ENCODE measurements at places on chromosomes 1 and 21. TPM values are rescaled to one million over a fixed set of nuclear protein-coding genes. Genes with fewer than 3 reads are reported as not detected.

OXCT2 gene
- not detected for polyA plus RNA-seq

ILDR2 gene
- polyA plus RNA-seq, result not detected

KRTAP12-2 gene
- polyA plus RNA-seq, result not detected

ZFP69B gene
- not detected for polyA plus RNA-seq

OR2T6 gene
- polyA plus RNA-seq, result not detected

SOX13 gene
- 9.6 TPM for polyA plus RNA-seq

GRCh38 chr1:87478231-87478630 is 149.6 kb downstream of the LMO4 start:
- DNase-seq, result no peak

DNA sequence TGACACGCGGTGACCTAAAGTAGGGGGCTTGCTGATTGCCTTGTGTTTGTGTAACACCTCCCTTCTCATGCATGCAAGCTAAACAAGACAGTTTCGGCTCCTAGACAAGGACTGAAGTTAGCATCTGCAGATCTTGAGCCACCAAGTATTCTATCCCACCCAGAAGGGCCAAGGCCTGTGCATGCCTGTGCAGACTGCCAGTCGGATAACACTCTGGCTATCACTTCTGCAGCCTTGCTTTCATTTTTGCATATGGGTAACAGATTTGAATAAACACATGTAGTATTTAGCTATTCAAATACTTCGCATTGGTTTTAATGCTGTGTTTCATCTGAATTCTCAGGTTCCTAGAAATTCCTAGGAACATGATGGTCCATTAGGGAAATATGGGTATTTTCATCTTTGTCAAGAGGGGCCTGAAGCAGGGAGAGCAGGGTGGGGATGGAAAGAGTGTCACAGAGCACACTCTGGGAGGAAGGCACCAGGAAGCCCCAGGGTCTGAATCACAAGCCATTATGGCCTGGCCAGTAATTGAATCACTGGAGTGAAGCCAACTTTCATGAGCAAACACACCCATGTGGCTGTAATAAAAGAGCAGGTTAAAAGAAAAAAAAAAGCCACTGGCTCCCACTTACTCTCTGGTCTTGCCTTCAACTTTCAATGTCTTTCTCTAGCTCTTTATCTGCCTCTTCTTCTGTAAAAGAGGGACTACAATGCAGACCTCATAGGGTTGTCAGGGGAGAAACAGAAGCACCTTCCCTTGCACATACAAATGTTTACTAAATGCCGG is 28.3 kb downstream of the GADD45A start:
- no peak for DNase-seq

DNA sequence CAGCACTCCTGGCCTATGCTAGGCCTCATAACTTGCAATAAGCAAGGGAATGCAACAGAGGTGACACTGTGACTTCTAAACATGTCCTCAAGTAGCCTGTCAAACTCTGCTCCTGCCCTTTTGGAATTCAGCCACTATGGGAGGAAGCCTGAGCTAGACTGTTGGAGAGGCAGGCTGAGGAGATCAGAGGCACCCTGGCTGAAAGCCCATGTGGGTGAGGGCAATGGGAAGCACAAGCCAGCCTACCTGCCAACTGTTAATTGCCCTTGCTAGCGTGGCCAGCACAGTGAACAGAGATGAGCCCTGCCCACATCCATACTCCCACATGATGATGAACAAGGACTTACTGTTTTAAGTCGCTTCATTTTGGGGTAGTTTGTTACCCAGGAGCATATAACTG is 17.7 kb downstream of the GNB1 start:
- DNase-seq, result no peak

DNA sequence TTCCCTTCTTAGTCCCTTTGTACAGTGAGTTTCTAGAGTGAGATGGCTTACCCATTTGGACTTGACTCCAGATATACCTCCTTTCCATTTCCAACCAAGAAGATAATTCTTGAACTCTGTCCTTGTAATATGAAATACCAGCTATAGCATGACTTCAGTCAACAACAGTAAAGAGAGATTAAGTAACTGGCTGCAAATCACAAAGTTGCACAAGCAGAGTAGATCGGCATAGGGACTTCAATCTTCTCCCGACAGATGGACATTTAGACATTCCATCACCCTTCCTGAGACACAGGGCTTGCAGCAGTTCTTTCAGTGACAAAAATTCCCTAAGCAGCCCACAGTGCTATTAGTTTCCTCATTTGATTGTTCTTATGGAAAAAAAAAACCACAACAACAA is 44.6 kb downstream of the JAK1 start:
- no peak for DNase-seq

- no peak for DNase-seq
These were observed 14.7 kb downstream of the PEX14 start for GRCh38 chr1:10489291-10490055.

DNA sequence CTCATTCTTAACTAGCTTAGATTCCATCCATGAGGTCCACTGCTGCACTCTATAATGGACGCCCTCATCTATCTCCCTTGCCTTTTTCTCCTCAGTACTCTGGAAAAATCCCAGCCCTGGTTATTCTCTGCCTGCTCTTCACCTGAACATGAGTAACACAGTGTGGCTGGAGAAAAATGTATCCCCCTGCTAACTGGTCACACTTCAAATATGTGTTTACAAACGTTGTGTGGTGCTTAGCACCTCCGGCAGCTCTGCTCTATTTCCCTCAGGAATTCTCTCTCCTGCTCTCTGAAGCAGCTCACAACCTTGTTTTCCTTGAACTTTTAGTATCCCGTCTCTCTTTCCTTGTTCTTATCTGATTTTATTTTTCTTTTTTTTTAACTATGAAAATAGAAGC is 4.1 kb downstream of the SCCPDH start:
- no peak for DNase-seq

DNA sequence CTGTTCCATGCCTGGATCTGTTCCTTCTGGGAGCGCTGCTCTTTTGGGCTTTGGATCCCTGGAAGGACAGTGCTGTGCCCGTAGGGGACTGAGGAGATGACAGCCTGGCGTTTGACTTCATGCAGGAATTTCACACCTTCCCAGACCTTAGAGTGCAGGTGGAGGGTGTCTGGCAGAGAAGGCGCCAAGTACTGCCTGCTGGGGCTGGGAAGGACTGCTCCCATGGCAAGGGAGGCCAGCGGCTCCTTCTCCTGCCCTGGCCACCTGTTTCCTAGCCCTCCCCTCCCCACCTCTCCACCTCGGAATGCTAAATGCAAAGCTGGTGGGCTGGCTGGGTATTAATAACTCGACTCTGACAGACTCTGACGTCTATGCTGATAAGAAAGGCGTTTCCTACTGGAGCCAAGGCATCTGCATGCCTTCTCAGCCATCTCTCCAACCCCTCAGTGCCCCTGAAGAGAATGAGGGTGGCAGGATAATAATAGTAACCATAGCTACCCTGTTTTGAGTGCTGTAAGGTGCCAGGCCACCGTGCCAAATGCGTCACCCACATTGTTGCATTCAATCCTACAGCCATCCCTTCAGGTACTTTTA is 17.5 kb upstream of the PDIK1L start:
- DNase-seq, result no peak

DNA sequence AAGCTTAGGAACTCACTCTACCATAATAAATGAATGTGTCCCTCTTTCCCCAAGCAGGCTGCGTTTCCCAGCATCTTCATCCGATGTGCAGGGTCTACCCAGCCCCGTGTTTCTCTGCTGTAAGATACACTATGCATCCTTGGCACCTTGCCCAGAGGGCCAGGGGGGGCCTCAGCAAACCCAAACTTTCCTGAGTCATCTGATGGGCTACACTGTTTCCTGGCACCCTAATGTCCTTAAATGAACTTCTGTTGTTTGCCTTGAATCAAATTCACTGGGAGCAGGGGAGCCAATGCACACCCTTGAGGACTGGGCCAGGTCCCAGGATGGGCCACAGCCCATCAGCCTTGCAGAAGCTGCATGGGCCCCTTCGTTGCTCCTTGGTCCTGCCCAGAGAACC is 145.5 kb downstream of the IGSF21 start:
- DNase-seq, result no peak

- no peak for DNase-seq
These were observed 190.4 kb upstream of the KCTD3 start for GRCh38 chr1:215376544-215377264.

DNA sequence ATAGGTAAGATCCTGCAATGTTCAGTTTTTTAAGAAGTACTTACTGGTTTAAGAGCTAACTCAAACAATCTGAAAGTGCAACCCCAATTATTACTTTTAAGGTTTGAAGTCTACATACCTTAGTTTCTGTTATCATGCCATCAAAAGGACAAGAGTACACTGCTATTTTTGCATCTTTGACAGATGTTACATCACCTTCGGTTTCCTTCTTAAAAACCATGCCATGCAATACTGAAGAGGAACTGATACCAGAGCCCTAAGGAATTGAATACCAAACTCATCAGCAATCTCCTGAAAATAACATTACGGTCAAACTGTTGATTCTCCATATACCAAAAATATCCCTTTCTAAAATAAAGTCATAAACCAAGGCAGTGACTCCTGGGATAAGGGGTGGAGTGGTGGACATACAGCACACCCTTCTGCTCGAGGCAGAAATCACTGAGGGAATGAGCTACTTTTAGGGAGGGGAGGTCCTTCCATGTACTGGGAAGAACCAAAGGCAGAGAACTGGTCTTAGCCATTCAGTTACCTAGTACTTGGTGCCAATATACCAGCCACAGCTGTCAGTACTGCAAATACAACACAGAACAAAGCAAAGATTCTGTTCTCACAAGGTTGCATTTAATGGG is 8.5 kb downstream of the CCT8 start:
- DNase-seq, result no peak

DNA sequence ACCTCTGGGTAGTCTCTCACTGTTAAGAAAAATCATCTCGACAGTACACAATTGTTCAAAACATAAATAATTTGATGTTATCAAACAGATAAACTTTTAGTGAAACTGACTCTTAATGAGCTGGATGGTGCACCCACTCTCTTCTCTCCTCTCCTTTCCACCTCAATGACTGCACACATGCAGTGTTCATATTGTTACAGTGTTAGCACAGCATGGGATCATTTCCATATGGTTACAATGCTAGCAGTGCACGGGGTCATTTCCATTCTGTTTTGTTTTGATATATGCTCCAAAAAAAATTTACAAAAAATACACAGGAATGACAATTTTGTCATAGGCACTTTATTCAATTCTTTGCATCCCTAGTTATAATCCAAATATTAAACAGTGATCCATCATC is 26.4 kb upstream of the RNF187 start:
- no peak for DNase-seq

- DNase-seq, result no peak
These were observed 38.5 kb upstream of the AK4 start for GRCh38 chr1:65109487-65109886.

GRCh38 chr1:27621051-27621920 is 13.7 kb downstream of the FGR start:
- DNase-seq, result no peak

- DNase-seq, result no peak
These were observed 1.0 kb upstream of the SAMD13 start for GRCh38 chr1:84300501-84300900.
